Bronchus fibroblast of lung (primary cell): ENCODE measurements at places on chromosomes 5 and 9. TPM values are rescaled to one million over a fixed set of nuclear protein-coding genes. Genes with fewer than 3 reads are reported as not detected.

The PIP5KL1 gene
- total RNA-seq = 2.1 and 4.0 TPM in 2 replicates

The SLC6A18 gene
- total RNA-seq = not detected in 2 replicates

The PCDHB13 gene
- total RNA-seq = under 0.01 TPM in 2 replicates

The KIAA1958 gene
- 0.84 and 0.89 TPM in 2 replicates for total RNA-seq

The TAS2R1 gene
- not detected in 2 replicates for total RNA-seq

The LMX1B gene
- total RNA-seq = not detected in 2 replicates

The LURAP1L gene
- 12.8 and 14.6 TPM in 2 replicates for total RNA-seq

The PDCD1LG2 gene
- total RNA-seq = 3.0 and 4.9 TPM in 2 replicates

The ACTBL2 gene
- total RNA-seq = 0.15 and 0.34 TPM in 2 replicates

The FBXO38 gene
- total RNA-seq = 18.2 and 21.1 TPM in 2 replicates

The PCDHB4 gene
- not detected in 2 replicates for total RNA-seq

The PDZD2 gene
- total RNA-seq = 0.50 and 1.3 TPM in 2 replicates

The ERCC8 gene
- 14.3 and 14.9 TPM in 2 replicates for total RNA-seq

The KLF9 gene
- 31.3 and 33.7 TPM in 2 replicates for total RNA-seq

The PCA3 gene
- not detected in 2 replicates for total RNA-seq

The INSL4 gene
- not detected in 2 replicates for total RNA-seq

The PCDHGA9 gene
- total RNA-seq = 1.7 and 1.9 TPM in 2 replicates

The SNCAIP gene
- total RNA-seq = 1.3 and 3.3 TPM in 2 replicates

The CCDC183 gene
- under 0.01 TPM in 1 of 2 replicates, not detected in the other for total RNA-seq

The CCDC192 gene
- not detected in 2 replicates for total RNA-seq

The ECSCR gene
- total RNA-seq = 1.0 and 1.2 TPM in 2 replicates

The HSPB3 gene
- total RNA-seq = not detected in 2 replicates

The DMRT2 gene
- total RNA-seq = not detected in 2 replicates

The TSC1 gene
- 17.4 and 20.3 TPM in 2 replicates for total RNA-seq

The SYK gene
- total RNA-seq = under 0.01 TPM in 1 of 2 replicates, not detected in the other

The CNTFR gene
- not detected in 2 replicates for total RNA-seq

The GRXCR2 gene
- total RNA-seq = not detected in 2 replicates

The GPR151 gene
- not detected in 2 replicates for total RNA-seq

The CNOT6 gene
- total RNA-seq = 5.9 and 6.1 TPM in 2 replicates

The HSD17B3 gene
- total RNA-seq = 0.30 TPM in 1 of 2 replicates, not detected in the other

The KCTD16 gene
- 0.15 and 0.17 TPM in 2 replicates for total RNA-seq

The TLR4 gene
- not detected in 2 replicates for total RNA-seq

The ARL10 gene
- 2.2 and 3.4 TPM in 2 replicates for total RNA-seq

The TMEM215 gene
- total RNA-seq = not detected in 2 replicates

The PARP8 gene
- 3.3 and 3.4 TPM in 2 replicates for total RNA-seq

The HRH2 gene
- total RNA-seq = 0.17 TPM in 1 of 2 replicates, not detected in the other

The ADRB2 gene
- 1.9 and 2.5 TPM in 2 replicates for total RNA-seq

The TRIP13 gene
- total RNA-seq = 53.3 and 54.0 TPM in 2 replicates

The IL9 gene
- total RNA-seq = not detected in 2 replicates

The NUP214 gene
- 19.3 and 21.1 TPM in 2 replicates for total RNA-seq

The PCDHA8 gene
- total RNA-seq = not detected in 2 replicates

The PCDHB3 gene
- 0.15 and 0.17 TPM in 2 replicates for total RNA-seq

The RASGRF2 gene
- 4.9 and 5.7 TPM in 2 replicates for total RNA-seq
